Activated CD4-positive, alpha-beta memory T cell treated with anti-CD3 and anti-CD28 coated beads for 36 hours (primary cell): ENCODE measurements at places on chromosomes 13 and 19.

DNA sequence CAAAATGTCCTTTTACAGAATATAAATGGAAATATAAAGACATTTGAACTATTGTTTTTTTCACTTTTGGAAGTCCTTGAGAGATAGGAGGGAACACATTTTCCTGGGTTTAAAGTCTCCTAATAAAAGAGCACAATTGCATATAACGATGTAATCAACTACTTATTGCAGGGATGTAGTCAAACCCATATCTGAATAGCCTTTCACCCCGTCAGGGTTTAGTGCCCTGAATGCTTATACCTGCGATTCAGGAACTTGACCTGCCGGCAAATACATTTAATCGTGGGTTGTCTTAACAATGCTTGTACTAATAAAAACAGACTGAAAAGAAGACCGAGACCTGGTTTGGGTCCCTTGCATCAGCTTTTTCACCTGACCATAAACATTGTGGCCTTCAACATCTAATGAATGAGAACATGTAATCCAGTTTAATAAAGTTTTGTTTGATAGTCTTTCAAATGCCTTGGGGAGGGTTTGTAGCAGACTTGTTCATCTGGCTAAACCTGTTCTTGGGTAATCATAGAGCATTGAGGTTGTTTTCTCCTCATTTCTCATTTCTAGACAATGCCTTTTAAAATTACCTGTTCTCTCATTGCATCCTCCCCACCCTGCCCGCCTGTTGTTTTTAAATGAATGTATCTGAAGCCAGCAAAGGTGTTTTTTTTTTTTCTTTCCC lies 7.0 kb downstream of the KLF5 start:
- DNase-seq = no peak

DNA sequence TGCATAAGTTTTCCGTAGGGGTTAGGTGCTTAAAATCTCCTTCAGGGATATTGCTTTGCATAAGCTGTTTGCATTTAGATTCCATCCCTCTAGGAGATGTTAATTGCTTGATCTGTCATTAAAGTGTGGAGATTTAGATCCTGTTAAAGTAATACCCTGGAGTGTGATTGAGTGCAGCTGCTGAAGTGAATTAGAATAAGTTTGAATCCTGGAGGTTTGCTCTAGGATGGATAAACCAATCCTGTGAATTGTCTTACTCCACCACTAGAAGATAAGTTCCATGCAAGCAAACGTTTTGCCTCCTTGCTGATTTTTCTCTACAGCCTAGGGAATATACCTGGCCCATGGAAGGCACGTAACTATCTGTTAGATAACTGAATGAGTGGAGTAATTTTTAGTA lies 1487.2 kb upstream of the PRR20A start:
- no peak for DNase-seq

- no peak for DNase-seq
These were observed 902.3 kb upstream of the MIR17HG start for GRCh38 chr13:90445179-90445578.

- no peak for DNase-seq
These were observed 61.4 kb downstream of the RNASEH2B start for GRCh38 chr13:50970956-50971355.

- no peak for DNase-seq
These were observed 24.2 kb upstream of the SLC46A3 start for GRCh38 chr13:28743020-28743419.

DNA sequence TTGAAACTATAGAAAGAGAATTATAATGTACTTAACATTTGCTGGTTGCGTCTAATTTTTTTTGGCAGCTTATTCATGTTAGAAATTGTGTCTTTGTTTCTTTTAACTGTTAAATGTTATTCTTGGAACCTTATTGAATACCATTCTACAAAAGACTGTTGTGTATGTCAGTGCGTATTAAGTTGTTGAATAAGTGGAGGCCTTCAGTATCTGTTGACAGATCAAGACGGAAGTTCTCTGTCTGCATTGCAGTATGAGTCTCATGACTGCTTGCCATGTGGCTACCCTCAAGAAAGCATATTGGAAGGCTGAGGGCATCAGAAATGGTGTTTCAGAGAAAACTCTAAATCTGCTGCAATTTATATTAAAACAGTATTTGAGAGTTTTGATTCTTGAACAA lies 8.5 kb downstream of the UBA2 start:
- no peak for DNase-seq

GRCh38 chr19:33484226-33484774 lies 37.3 kb downstream of the PEPD start:
- DNase-seq = no peak

DNA sequence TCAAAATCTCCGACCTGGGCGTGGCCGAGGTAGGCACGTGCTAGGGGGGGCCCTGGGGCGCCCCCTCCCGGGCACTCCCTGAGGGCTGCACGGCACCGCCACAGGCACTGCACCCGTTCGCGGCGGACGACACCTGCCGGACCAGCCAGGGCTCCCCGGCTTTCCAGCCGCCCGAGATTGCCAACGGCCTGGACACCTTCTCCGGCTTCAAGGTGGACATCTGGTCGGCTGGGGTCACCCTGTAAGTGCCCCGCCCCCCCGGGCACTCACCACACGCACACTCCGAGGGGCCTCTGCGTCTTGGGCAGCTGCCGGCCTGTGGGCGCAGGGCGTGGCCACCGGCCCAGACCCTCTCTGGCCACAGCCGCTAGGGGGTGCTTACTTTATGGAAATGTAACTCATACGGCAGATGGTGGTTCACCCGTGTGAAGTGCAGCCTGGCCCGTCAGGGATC lies 14.9 kb downstream of the STK11 start:
- DNase-seq = no peak

GRCh38 chr19:2110822-2111221 lies 14.1 kb downstream of the IZUMO4 start:
- no peak for DNase-seq

- no peak for DNase-seq
These were observed 166.1 kb downstream of the SLC7A1 start for GRCh38 chr13:29429286-29429900.

GRCh38 chr19:1854542-1855039 lies 6.3 kb upstream of the REXO1 start:
- no peak for DNase-seq

DNA sequence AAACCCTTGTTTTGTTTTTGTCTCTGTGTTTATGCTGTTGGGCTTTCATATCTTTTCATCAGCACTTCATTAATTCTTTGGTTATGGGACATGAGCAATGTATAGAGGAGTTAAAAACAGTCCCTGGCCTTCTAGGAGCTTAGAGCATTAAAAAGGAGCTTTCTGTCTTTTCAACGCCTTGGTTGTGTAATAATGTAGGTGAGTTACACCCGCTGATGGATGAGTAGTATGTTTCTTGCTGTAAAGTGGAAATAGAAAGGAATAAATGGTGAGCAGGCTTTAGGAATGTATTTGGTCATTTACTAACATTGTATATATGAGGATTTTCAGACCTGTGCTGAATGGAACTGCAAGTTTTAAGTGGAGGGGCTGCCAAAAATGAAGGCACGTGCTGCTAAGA lies 121.5 kb upstream of the RNF113B start:
- DNase-seq = no peak

GRCh38 chr13:32381539-32381938 lies 46.4 kb downstream of the N4BP2L1 start:
- peak; percentile 11 for DNase-seq

GRCh38 chr19:33471111-33471996 lies 50.2 kb downstream of the PEPD start:
- DNase-seq = no peak

- DNase-seq = no peak
These were observed 1.3 kb upstream of the A1BG start for GRCh38 chr19:58354478-58355030.

GRCh38 chr19:38667661-38668171 lies 20.3 kb downstream of the ACTN4 start:
- no peak for DNase-seq

GRCh38 chr13:50229960-50230661 lies 214.9 kb downstream of the KCNRG start:
- no peak for DNase-seq

DNA sequence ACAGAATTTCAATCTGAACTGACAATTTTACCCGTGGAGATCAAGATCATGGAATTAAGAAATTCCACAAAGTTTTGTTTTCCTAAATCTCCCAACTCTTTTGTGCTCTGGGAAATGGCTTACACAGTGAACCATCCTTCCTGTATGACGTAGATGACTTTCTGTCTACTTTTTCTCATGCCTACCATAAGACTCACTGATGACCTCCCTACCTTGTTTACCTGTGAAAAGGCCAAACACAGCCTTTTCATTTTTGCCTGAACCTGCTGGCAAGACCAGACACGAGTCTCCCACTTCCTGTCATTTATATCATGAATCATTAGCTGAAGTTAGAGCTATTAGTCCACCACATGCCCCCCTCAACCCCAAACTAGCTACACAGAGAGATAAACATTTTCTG lies 4.6 kb upstream of the KBTBD6 start:
- DNase-seq = no peak

DNA sequence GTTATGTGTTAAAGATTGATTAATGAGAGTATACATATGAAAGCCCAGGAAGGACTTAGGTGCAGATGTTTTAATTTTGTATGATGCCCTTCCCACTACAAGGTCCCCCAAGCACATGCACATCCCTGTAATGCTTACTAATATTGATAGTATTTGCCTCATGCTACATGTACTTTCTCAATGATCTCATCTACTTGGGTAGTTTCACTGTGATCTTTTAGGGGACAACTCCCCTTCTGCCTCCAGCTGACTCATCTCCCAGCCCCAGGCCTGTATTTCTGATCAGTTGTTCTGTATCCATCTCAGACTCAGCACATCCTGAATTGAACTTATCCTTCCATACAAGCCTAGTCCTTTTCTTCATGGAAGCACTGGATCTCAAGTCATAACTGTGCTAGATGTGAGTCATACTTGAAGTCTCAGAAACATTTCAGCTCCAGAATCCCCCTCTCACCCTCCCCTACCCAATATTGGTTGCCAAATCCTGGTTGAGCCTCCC lies 49.4 kb upstream of the INTS6 start:
- DNase-seq = peak; percentile 63

DNA sequence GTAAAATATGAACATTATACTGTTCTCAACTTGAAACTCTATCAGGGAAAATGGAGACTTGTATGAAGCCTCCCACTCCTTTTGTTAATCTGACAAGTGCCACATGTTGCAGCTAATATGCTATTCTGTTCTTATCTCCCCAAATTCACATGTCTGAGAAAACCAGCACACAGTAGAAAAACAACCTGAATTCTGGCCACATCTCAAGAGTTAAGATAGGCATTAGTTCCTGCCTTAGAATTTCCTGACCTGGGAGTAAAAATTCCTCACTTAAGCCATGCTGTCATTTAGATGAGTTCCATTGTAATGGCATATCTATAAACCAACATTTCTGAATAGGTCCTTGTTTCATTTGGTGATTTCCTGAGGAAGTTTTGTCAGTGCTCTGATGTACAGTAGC lies 1098.5 kb downstream of the EFNB2 start:
- no peak for DNase-seq

GRCh38 chr13:27954406-27954851 lies 14.7 kb downstream of the CDX2 start:
- DNase-seq = no peak

DNA sequence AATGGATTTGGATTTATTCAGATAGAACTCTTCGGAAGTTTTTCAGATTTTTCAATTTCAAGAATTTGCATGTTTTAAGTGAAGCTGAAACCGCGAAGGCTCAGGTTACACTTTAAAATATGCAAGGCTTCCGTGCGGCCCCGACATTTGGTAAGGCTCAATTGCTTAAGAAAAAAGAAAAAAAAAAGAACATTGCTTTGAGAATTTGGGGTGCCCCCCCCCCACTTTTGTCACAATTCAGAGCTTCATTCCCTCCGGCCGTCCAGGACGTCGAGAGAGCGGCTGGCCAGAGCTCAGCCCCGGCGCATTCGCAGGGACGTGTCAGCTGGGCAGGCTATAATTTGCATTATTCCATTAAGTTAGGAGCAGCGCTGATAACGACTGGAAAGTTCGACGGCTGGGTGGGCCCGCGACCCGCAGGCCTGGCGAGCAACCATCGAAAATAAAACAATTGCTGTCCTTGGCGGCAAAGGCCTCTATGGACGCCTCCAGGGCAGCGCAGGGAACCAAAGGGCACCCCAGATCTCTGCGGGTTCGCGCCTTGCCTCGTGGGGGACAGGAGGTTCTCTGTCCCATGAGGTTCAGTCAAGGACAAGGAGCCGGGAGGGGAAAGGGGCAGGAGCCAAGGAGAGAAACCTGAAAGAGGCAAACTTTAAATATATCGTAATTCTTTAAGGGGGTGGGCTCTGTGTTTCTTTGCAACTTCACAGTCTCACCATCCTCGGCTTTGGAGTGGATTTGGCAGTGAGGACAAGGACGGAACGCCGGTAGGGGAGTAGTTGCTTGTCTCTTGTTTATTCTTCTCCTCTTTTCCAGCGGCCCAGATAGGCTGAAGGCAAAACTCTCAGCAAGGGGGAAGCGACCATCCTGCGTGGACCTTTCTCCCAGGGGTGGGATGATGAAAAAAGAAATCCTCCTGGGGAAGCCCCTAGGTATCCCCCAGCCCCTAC lies 7.0 kb downstream of the SOX21 start:
- DNase-seq = no peak

GRCh38 chr13:78680576-78681350 lies 21.8 kb upstream of the OBI1 start:
- DNase-seq = no peak

GRCh38 chr19:49985871-49986270 lies 24.9 kb upstream of the SIGLEC11 start:
- no peak for DNase-seq

DNA sequence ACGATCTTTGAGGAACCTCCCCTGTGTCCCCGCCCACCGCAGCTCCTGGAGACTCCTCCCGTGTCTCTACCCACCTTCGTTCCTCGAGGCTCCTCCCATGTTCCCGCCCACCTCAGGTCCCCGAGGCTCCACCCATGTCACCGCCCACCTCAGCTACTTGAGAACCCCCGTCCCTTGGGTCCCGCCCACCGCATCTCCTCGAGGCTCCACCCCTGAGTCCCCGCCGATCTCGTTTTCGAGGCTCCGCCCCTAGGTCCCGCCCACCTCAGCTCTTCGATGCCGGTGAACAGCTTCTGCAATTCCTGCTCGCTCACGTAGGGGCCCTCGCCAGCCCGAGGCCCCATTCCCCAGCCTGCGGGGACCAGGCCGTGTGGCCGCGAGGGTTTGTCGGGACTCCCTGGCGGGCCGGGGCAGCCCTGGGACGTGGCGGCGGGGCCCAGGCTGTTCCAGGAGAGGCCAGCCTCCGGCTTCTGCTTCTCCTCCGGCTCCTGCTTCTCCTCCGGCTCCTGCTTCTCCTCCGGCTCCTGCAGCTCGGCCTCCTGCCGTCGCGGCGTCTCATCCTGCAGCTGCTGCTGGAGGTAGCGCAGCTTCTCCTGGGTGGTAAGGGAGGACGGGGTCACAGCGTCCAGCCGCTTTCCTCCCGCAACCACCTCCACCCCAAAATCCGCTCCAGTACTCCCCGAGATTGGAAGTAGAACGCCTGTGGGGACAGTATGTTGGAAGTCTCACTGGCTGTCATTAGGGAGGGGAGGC lies 16.7 kb downstream of the TSKS start:
- DNase-seq = peak; percentile 66

- no peak for DNase-seq
These were observed 793 bp downstream of the LRFN1 start for GRCh38 chr19:39319892-39320248.

- no peak for DNase-seq
These were observed 5.9 kb upstream of the MCF2L start for GRCh38 chr13:112962911-112963625.

GRCh38 chr13:45021250-45021649 lies 31.9 kb downstream of the GPALPP1 start:
- DNase-seq = no peak

- DNase-seq = no peak
These were observed 256.1 kb downstream of the DACH1 start for GRCh38 chr13:71610876-71611275.

- DNase-seq = no peak
These were observed 14.8 kb upstream of the ATP8B3 start for GRCh38 chr19:1826557-1827521.
